ENCODE measurements at places on chromosomes 5 and 9.

- DNase-seq, result no peak
These were observed 53.4 kb downstream of the SLC22A5 start for GRCh38 chr5:132422720-132423437.

- no peak for DNase-seq
These were observed 459.5 kb upstream of the KLF4 start for GRCh38 chr9:107949061-107949460.

- no peak for DNase-seq
These were observed 291.5 kb downstream of the SEC61B start for GRCh38 chr9:99513441-99514112.

- DNase-seq, result no peak
These were observed 34.0 kb downstream of the CSF1R start for GRCh38 chr5:150052226-150052955.

DNA sequence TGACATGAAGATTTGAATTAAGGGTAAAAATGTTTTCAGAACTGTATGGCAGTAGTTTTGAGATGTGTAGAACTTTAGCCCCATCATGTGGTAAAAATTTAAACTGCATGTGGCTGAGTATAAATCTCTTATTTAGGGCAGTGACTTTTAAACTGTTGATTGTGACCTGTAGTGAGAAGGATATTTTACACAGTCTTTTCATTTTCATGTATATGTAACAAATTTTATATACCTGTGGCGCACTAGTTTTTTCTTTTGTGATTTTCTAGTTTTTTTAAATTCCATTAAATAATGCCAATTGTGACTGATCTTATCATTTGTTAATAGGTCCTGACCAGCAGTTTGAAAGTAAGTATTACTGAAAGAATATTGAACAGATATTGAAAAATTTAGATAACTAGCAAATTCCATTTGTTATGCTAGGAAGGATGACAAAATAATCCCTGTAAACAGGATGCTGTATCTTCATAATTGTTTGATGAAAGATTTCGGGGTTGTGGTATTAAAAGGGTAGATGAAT lies 47.2 kb downstream of the GPBP1 start:
- peak; percentile 14 for DNase-seq

GRCh38 chr5:146794326-146795029 lies 84.1 kb downstream of the PPP2R2B start:
- DNase-seq, result no peak

GRCh38 chr5:83512061-83512745 lies 40.7 kb downstream of the VCAN start:
- no peak for DNase-seq

GRCh38 chr9:130366888-130367550 lies 77.7 kb upstream of the ASS1 start:
- no peak for DNase-seq

DNA sequence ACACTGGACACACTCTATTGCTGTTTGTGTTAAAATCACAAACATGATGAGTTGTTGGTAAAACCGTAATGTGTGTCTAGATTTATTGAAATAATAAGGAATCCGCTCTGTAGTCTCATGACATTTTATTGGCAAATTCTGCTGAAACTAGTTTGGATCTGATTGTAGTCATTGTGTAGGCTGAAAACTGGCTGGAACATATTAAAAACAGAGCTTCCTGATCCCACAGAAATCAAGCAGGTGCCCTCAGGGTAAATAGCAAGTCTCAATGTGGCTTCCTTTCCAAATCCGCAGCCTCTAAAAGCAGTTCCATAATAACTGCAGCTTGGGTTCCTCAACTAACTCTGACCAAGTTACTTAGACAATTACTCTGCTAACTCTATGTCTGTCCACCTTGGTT lies 427.5 kb upstream of the KIF2A start:
- DNase-seq, result no peak

- DNase-seq, result no peak
These were observed 23.4 kb downstream of the RHOBTB3 start for GRCh38 chr5:95754545-95754944.

DNA sequence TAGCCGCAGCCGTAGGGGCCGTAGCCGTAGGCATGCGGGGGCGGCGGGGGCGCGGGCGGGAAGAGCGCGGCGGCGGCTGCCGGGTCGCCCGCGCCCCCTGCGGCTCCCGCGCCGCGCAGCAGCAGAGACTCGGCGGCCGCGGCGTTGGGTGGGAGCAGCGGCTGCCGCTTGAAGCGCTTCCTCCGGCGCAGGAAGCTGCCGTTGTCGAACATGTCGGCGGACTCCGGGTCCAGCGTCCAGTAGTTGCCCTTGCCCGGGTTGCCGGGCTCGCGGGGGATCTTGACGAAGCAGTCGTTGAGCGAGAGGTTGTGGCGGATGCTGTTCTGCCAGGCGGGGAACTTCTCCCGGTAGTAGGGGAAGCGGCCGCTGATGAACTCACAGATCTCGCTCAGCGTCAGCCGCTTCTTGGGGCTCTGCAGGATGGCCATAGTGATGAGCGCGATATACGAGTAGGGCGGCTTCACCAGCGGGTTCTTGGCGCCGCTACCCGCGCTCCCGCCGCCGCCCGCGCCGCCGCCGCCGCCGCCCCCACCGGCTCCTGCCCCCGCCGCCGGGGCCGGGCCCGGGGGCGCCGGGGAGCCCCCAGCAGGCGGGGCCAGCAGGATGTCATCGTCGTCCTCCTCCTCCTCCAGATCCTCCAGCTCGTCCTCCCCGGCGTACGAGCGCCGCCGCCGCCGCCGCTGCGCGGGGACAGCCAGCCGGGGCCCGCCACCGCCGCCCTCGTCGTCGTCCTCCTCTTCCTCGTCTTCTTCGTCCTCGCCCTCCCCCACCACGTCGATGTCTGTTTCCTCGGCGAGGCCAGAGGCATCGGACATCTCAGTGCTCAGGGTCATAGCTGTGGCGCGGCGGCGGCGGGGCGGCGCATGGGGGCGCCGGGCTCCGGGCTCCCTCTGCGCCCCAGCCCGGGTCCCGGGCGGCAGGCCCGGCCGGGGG lies 781 bp downstream of the FOXD1 start:
- no peak for DNase-seq

- DNase-seq, result no peak
These were observed 116.7 kb downstream of the PPP2R2B start for GRCh38 chr5:146761811-146762210.

DNA sequence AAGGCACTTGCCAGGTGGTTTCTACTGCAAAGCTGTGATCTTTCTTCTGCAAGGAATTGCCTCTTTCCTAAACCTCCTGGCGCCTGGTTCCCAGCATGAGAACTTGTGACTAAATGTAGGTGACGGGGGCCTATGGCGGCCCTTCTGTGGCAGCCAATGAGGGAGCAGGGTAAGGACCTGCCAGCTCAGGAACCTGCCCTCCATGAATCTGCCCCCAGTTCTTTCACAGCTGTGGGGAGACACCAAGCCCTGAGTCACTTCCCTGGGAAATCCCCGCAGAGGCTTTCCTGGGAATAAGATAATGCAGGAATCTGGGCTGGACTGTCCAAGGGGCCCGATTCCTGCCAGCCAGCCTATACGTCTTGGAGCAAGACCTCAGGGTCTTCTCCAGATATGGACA lies 56.7 kb upstream of the CTNNA1 start:
- DNase-seq, result peak; percentile 20

DNA sequence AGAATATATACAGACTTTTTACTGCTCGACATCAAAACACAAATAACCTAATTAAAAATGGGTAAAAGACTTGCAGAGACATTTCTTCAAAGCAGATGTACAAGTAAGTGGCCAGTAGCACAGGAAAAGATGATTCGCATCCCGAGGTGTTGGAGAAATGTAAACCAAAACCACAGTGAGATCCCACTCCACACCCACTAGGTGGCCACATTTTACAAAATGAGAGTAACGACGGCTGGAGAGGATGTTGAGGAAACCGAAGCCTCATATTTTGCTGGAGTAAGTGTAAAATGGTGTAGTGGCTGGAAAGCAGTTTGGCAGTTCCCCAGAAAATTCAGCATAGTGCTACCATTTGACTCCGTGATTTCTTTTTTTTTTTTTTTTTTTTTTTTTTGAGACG lies 21.3 kb upstream of the GBGT1 start:
- peak; percentile 37 for DNase-seq

DNA sequence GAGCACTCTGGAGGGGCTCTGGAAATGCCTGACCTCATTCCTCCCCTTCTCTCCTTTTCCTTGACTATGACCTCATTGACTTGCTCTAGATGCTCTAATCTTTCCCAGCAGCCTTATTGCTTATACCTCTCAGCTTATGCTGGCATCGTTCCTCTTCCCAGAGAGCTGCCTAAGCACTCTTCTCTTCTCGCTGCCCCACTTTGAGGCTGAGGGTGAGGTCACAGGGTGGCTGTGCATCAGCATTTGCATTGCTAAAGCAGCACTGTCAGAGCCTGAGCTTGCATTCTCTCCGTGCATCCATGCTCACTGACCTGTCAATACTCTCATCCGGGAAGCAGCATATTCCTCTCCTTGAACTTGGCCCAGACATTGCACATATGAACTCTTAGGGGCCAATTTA lies 96.4 kb upstream of the NTRK2 start:
- DNase-seq, result no peak

DNA sequence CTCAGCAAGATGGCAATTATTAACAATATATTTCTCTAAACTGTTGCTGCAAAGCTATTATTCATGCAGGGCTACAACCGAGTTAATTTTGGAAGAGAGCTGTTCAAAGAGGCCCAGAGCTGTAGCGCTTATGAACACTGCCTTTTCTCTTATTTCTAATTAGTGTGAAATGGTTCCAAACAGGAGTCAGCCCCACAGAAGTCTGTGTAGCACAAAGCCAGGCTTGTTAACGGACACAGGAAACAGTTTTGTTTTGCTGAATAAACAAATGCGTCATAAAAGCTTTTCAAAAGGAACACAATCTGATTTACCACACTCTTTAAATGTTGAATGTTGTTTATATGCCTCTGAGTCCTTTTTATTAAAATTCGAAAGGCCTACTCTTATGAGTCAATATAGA lies 396.5 kb downstream of the ANXA1 start:
- DNase-seq, result no peak

DNA sequence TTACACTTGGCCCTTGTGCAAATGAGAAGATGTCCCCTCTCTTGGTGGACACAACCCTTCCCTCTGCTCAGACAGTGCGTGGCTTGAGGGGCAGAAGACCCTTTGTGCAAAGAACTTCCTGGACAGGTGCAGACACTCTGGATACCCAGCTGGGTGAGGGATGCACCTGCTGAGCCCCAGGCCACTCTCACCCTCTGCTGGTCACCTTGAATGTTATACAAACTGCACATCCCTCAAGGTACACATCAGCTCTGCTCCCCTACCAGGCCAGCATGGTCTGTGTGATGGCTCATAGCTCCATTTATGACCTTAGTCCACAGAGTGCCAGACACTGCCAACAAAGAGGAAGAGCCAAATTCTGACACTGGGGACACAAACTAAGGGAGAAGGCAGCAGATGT lies 3.1 kb upstream of the DIRAS2 start:
- no peak for DNase-seq

- no peak for DNase-seq
These were observed 313.2 kb downstream of the CDH10 start for GRCh38 chr5:24331531-24331930.

DNA sequence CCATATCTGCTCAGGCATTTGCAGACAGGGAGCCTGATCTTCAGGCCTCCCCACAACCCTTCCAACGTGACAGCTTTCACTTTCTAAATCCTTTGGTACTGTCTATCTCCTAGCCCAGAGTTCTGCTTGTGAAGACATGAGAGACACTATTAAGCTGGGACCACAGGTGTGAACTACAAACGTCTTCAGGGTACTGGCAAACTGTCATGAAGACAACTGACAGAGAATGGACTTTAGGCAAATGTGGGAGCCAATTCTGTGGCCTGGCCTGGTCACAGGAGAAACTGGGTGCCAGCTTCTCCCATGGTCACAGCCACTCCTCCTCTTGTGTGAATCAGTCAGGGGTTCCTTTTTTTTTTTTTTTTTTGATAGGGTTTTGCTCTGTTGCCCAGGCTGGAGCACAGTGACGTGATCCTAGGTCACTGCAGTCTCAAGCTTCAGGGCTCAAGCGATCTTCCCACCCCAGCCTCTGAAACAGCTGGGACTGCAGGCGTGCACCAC lies 10.4 kb downstream of the TRIM14 start:
- no peak for DNase-seq

GRCh38 chr5:42756606-42757601 lies at the start of gene CCDC152:
Gene CCDC152 (plus strand): TSS chr5:42756818. CDS start chr5:42759122, 2,304 bp downstream.
- no peak for DNase-seq

GRCh38 chr5:68367287-68367686 lies 151.7 kb downstream of the PIK3R1 start:
- DNase-seq, result no peak

GRCh38 chr5:148376198-148376597 lies 7.6 kb upstream of the FBXO38 start:
- no peak for DNase-seq

DNA sequence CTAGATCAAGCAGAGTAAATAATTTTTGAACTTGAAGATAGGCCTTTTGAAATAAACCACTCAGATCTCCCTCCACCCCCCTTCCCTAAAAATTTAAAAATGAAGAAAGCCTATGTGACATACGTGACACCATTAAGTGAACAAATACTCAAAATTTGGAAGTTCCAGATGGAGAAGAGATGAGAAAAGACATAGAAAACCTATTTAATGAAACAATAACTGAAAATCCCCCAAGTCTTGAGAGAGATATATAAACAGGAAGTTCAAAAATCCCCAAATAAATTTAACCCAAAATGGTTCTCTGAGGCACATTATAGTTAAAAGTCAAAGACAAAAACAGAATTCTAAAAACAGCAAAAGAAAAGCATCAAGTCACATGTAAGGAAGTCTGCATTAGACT lies 428.6 kb downstream of the PSAT1 start:
- DNase-seq, result no peak

- DNase-seq, result no peak
These were observed 74.1 kb downstream of the PAX5 start for GRCh38 chr9:36959681-36960574.

DNA sequence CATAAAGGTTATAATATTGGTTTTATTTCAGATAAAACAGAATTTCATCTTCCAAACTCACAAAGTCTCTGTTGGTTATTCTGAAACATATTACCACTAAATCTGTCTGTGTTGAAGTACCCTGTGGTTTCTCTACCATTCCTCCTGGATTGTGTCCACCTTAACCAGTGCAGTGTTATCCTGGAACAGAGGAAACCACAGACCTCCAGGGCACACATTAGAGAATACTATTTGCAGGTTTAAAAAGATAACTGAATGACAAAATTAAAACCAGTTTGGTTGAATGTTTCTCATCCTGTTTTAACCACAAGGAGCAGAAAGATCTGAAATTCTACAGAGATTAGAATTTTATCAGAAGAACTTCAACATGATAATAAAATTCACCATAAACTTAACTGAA lies 251.8 kb downstream of the CWC27 start:
- DNase-seq, result peak; percentile 24

GRCh38 chr5:175752826-175753535 lies 95.1 kb downstream of the HRH2 start:
- no peak for DNase-seq

All from AG09309 (cell line).